NCI-H2227 treated with DMSO at 0.1 percent for 48 hours (cell line): ENCODE measurements at places on chromosomes 1 and 21.

DNA sequence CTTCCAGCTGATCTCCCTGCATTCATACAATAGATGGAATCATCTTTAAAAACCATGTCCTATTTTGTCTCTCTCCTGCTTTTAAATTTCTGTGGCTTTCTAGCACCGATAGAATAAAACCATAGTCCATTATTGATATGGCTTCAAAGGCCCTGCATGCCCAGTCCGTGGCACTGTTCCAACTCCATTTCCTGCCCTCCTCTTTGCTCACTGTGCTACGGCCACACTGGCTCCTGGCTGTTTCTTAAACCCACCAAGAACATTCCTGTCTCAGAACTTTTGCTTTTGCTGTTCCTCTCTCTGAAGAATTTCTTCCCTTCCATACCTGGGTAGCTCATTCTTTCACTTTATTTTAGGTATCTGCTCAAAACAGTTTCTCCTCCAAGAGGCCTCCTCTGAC, 7.2 kb downstream of the SLAMF1 start:
- no peak for DNase-seq

DNA sequence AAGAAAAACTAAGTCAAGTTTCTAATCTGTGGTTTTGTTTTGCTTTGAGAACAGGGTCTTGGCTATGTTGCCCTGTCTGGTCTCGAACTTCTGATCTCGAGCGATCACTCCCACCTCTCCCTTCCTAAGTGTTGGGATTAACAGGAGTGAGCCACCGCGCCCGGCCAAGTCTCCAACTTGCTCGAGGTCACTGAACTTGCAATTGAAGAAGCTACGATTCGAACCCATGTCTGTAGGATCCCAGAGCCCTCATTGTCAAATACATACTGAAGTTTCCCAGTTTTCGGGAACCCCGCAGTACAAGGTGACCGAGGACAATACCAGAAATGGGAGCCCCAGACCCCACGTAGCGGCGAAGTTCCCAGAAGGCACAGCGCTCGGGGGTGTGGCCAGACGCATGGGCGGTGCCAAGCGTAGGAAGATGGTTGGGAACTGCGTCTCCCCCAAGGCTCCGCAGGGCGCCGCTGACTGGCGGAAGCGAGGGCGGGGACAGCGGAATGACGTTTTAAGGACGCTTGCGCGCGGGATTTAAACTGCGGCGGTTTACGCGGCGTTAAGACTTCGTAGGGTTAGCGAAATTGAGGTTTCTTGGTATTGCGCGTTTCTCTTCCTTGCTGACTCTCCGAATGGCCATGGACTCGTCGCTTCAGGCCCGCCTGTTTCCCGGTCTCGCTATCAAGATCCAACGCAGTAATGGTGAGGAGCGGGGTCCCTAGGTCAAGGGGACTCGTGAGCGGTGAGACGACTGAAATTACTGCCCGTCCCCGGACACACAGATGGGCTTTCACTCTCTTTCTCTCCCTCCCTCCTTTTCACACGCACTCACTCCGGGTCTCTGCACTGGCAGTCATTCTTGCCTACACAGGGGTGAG, at the start of gene KIF2C:
TSS of gene KIF2C (plus strand) at position 531 of the 872 bp plus-strand sequence. CDS start at position 627, 96 bp downstream.
- DNase-seq = peak; percentile 98

- no peak for DNase-seq
These were observed 15.4 kb upstream of the CYYR1 start for GRCh38 chr21:26588446-26588845.

GRCh38 chr1:183022202-183023145, 746 bp upstream of the LAMC1 start:
- peak; percentile 56 for DNase-seq

- no peak for DNase-seq
These were observed 82.4 kb downstream of the OBSCN start for GRCh38 chr1:228289996-228290881.

GRCh38 chr1:5615076-5615475, 377.1 kb downstream of the NPHP4 start:
- no peak for DNase-seq

- DNase-seq = no peak
These were observed 36.7 kb upstream of the SLC19A1 start for GRCh38 chr21:45578811-45579381.

- no peak for DNase-seq
These were observed 28.9 kb upstream of the NFASC start for GRCh38 chr1:204841798-204842197.

DNA sequence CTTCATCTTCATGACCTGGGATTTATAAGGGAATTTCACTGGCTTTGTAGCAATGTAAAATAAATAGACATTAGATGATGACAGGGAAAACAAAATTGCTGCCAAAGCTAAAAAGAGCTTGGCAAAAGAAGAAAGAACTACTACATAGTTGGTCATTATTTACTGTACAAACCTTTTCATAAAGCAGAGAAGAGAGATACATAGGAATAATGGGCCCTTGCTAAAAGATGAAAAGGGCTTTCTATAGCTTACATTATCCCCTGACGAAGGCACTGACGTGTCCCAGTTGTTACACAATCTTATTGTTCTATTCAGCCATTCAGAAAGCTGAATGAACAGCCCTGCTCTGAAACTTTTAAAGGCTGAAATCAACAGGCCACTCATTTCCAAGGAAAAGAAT, 57.1 kb downstream of the ZC3H11B start:
- no peak for DNase-seq

DNA sequence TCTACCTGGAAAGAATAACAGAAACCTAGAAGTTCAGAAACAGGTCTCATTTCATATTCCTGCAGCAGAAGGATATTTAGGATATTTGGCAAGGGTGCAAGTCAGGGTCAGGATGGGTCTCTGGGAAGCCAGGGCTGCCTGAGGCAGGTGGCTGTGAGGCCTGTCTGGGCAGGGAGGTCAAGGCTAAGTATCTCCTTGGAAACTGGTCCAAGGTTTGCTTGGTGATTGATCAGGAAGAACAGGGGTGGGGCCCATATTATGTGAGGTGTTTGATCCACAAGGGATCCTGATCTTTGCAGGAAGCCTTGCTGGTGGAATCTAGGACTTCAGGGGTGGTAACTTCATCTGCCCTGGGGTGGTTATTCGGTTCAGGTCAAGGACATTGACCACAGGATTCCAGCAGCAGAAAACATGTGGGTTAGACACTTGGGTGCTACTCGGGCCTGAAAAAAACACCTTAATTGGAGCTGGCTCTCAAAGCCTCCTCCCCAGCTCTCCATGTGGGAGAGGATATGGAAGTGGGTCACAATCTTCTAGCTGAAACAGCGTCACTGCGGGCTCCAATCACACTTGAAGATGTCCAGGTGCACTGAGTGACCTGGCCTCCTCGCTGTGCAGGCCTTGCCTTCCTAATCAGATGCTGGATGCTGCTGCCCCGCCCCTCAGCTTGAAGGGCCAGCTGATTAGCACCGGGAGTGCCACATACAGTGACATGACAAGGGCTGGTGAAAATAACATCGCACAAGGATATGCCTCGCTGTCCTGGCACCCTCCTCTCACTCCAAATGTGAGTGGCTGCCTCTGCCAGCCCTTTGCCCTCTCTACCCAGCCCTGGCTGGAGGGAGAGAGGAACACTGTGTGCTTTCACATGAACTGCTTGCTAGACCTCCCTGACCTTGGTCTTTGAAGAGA, 8.7 kb downstream of the CTNNBIP1 start:
- DNase-seq = no peak

DNA sequence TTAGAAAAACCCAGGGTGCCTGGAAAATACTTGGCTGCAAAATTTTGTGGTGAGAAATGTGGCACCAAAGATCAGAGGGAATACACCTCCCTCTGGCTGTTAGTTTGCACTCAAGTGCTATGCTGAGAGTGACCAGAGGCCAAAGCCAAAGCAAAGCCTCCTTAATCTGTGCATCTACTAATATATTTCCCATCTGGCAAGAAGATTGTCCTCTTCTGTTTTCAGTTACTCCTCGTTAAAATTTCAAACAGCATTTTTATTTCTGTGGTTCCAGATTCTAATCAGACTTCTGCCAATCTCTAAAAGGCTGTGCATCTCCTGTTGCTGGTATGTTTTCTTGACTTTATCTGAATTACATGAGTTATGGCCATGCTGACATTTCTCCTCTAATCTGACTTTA, 327.4 kb downstream of the TBX15 start:
- DNase-seq = no peak

GRCh38 chr21:43865540-43866259, 677 bp downstream of the AGPAT3 start:
- DNase-seq = no peak

GRCh38 chr1:160884579-160884978, 401 bp downstream of the ITLN1 start:
- no peak for DNase-seq

- DNase-seq = peak; percentile 28
These were observed 19.6 kb downstream of the KANK4 start for GRCh38 chr1:62299426-62300200.

- no peak for DNase-seq
These were observed 1.3 kb upstream of the MTARC2 start for GRCh38 chr1:220746851-220747250.

- DNase-seq = no peak
These were observed 1.8 kb upstream of the MTF1 start for GRCh38 chr1:37861151-37861550.

GRCh38 chr1:10108134-10108663, 75.4 kb downstream of the UBE4B start:
- no peak for DNase-seq

GRCh38 chr1:220572416-220572815, 44.5 kb downstream of the MARK1 start:
- no peak for DNase-seq

GRCh38 chr1:921011-921837, 2.5 kb upstream of the SAMD11 start:
- DNase-seq = peak; percentile 74

DNA sequence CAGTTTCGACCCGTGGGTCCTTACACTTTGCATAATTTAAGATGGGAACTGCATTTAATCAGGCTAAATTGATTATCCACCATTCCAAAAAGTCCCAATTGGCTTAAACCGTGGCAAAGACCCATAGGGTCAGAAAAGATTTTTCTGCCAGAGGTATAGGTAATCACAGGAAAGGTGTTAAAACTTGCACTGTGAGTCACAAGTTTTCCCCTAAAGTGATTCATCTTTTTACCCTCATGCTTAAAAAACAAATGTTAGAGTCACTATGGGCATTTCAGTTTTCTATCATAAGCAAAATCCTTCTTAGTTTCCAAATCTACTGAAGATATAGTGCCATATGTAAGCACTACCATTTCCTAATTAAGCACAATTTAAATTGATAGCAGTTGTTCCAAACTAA, 1079.8 kb downstream of the ADGRL2 start:
- no peak for DNase-seq

- no peak for DNase-seq
These were observed 215.4 kb downstream of the OLFM3 start for GRCh38 chr1:101781201-101781831.

GRCh38 chr1:26478159-26478558, 5.9 kb downstream of the HMGN2 start:
- no peak for DNase-seq

GRCh38 chr1:81069856-81070255, 730.9 kb upstream of the ADGRL2 start:
- DNase-seq = no peak

GRCh38 chr1:115666702-115667101, 24.9 kb downstream of the VANGL1 start:
- DNase-seq = no peak

- no peak for DNase-seq
These were observed 2.7 kb downstream of the NSUN4 start for GRCh38 chr1:46343351-46343695.

DNA sequence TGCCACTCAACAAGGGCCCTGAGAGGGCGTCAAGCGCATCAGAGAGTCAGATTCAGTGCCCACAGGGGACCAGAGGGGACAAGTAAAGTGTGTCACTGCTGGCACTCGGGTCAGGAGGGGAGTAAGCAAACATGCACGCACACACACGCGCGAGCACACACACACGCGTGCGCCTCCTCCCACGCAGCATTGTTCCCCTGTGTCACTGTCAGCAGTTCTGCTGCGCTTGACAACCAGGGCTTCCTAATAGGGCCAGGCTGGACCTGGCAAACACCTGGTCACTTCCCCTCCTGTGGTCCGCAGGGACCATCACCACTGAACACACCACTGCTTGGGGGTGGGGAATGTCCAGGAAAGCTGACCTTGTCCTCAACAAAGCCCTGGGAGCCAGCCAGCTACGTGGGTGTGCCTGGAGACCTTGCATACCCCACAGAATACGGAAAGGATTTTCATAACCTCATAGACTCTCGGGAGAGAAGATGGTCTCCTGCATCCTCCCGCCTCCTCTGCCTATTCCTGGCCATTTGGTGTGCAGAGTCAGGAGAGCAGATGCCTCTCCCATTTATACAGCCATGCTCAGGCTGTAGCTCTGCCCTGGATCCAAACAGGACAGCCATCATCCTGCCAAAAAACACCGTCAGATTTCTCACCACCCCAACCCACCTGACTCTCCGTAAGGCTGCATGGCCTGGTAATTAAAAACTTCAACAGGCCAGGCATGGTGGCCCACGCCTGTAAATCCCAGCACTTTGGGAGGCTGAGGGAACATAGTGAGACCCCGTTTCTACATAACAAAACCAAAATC, 73.2 kb downstream of the SSBP3 start:
- no peak for DNase-seq

- DNase-seq = no peak
These were observed 292.1 kb upstream of the VAMP3 start for GRCh38 chr1:7478809-7479499.

- no peak for DNase-seq
These were observed 36.6 kb downstream of the PLXNA2 start for GRCh38 chr1:208207388-208208131.

DNA sequence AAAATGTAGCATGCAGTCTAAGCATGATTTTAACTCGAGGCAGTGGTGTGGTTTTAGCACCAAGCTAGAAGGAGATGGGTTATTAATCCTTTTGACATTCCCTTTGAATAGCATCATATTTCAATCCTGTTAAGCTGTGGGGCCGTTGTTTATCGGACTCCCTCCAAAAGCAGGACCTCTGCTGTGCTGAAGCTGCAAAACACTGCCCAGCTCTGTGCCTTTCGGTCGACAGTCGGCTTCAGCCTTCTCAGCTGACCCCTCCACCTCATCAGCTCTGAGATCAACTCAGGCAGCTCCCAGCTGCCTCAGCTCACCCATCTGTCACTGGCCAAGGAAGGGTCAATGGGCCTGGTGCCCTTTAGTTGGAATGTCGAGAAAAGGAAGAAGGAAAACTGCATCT, 95.5 kb downstream of the KAZN start:
- DNase-seq = no peak

DNA sequence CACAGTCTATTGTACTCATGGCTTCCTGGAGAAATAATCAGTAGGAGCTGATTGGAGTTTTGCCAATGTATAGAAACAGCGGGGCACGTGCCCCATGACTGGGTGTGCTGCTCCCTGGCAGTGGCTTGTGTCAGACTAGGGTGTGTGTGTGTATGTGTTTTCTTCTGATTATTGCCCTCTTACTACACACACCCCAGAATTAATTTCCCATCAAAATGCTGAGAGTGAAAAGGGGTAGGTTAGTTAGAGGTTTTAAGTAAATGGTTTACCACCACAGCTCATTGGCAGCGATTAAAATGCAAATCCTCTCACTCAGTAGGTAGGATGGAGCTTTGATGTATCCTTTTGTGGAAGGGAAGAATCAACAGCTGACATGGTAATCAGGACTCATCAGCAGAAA, 29.9 kb downstream of the HHAT start:
- DNase-seq = no peak

- no peak for DNase-seq
These were observed 61.8 kb upstream of the NBL1 start for GRCh38 chr1:19582318-19582717.

- DNase-seq = no peak
These were observed 49.3 kb downstream of the CD34 start for GRCh38 chr1:207861442-207862177.

- no peak for DNase-seq
These were observed 40.3 kb upstream of the TRIM67 start for GRCh38 chr1:231121533-231121932.

- DNase-seq = no peak
These were observed 44.6 kb upstream of the ZNF281 start for GRCh38 chr1:200454425-200454824.
